M059J (cell line): ENCODE measurements at places on chromosomes 3 and 15. TPM values are rescaled to one million over a fixed set of nuclear protein-coding genes. Genes with fewer than 3 reads are reported as not detected.

Gene CLDN1
- 1.5 and 1.8 TPM in 2 replicates for total RNA-seq

Gene TYRO3
- total RNA-seq = 5.3 and 8.7 TPM in 2 replicates

Gene EXD1
- not detected in 2 replicates for total RNA-seq

Gene CPNE4
- 0.32 TPM in 1 of 2 replicates, not detected in the other for total RNA-seq

Gene SMCO1
- total RNA-seq = 0.05 TPM in 1 of 2 replicates, not detected in the other

Gene SLC12A1
- total RNA-seq = 0.05 TPM in 1 of 2 replicates, not detected in the other
